ENCODE measurements at places on chromosomes 7 and 10.

GRCh38 chr10:49080071-49080470, 35.3 kb downstream of the VSTM4 start:
- H3K36me3 ChIP-seq, result no peaks in the 10 kb centered on the region
- no peak for DNase-seq
- no peaks in the 10 kb centered on the region for H3K27me3 ChIP-seq
- peak overlapping the region; percentile 59 for H3K27ac ChIP-seq
- H3K4me1 ChIP-seq, result peaks cover 6% of the 10 kb centered on the region

DNA sequence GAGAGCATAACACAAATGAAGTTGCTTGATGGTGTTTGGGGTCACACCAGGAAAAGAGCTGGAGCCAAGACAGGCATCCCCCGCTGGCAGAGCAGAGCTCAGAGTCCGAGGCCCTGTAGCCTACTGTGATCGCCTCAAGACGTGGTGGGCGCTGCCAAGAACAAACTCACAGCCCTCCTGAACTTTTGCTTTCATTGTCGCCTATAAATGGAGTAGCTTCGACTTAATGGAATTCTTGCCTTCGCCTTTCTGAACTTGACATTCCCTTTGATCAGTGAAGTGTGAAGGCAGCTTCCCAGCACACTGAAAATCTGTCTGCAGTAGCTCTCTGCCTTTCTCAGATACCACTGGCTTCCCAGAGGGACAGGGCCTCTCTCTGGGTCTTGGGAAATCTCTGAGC, 21.3 kb downstream of the CPXM2 start:
- H3K36me3 ChIP-seq, result no peaks in the 10 kb centered on the region
- H3K27me3 ChIP-seq, result no peaks in the 10 kb centered on the region

DNA sequence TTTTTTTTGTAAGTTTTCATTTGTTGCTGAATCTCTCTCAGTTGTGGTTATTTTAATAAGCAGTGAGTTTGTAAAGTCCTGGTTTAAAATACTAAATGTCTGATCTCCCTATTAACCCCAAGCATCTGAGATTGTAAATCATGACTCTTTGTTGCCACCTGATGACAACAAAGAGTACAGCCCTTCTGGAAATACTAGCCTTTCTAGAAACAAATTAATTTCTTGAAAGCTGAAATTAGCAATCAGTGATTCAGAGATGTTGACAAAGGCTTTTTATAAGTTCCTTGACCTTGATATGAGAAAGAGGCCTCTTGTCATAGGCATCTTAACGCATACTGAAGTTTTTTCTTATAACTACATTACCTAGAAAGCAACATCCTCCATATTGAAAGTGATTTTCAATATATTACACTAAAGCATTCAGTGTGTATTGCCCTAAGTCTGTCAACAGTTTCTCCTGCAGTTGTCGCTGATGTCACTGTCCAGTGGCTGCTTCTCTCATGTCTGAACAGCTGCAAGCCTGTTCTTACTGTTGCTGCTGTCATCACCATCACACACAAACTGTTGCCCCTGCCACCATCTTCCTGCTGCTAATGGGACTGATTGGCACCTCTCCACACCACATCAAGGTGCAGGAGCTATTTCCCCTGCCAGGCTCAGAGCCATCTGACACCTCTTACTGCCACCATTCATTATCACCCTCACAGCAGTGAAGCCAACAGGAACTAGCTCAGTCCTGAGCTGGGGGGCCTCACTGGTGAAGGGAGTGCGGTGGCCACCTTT, 95.1 kb upstream of the LRGUK start:
- no peaks in the 10 kb centered on the region for H3K27me3 ChIP-seq
- H3K4me1 ChIP-seq, result no peaks in the 10 kb centered on the region
- no peak overlapping the region for H3K27ac ChIP-seq
- no peak overlapping the region for H3K4me3 ChIP-seq
- H3K36me3 ChIP-seq, result no peaks in the 10 kb centered on the region
- no peak for DNase-seq

- H3K36me3 ChIP-seq, result no peaks in the 10 kb centered on the region
- H3K27me3 ChIP-seq, result no peaks in the 10 kb centered on the region
- H3K27ac ChIP-seq, result no peak overlapping the region
These were observed 90.0 kb upstream of the SEMA3C start for GRCh38 chr7:81008901-81009300.

DNA sequence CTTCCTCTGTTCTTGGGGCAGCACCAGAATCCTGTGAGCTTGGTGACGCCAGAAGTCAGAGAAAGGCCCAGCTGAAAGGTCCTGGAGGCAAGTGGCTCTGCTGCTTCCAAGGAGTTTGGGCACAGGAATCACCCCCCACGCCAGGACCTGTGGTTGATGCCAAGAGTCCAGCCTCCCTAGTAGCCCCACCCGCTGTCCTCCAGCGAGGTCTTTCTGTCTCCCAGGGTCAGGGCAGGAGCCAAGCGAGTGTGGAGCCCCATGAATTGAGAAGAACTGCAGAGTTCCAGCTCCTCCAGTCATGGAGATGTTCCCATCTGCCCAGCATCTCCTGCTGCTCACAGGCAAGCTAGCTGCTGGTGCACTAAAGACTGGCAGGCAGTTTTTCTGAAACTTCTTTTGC, 631.7 kb upstream of the MGMT start:
- H3K27ac ChIP-seq, result no peak overlapping the region
- no peak overlapping the region for H3K4me3 ChIP-seq
- DNase-seq, result no peak
- no peaks in the 10 kb centered on the region for H3K27me3 ChIP-seq

DNA sequence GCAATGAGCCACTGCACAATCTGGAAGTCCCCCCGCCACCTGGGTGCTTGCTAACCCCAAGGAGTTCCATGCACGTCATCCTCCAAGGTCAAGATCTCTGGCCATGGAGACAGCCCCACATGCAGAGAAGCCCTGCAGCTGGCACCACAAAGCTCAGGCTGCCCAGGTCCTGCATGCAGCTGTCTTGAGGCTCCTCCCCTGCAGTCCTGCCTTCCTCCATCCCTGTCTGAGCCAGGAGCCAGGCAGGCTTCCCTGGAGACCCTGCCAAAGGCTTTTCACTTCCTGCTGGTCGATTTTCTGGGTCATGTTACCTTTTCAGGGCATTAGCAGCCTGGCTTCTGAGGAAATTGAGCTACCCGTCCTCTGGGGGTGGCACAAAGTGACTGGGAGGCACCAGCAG, 12.5 kb upstream of the TMEM72 start:
- H3K4me3 ChIP-seq, result no peak overlapping the region
- no peaks in the 10 kb centered on the region for H3K27me3 ChIP-seq
- H3K27ac ChIP-seq, result no peak overlapping the region
- DNase-seq, result no peak
- no peaks in the 10 kb centered on the region for H3K36me3 ChIP-seq
- H3K4me1 ChIP-seq, result no peaks in the 10 kb centered on the region

GRCh38 chr10:104492329-104492940, 138.8 kb downstream of the CFAP58 start:
- no peak overlapping the region for H3K4me3 ChIP-seq
- H3K36me3 ChIP-seq, result no peaks in the 10 kb centered on the region
- no peak overlapping the region for H3K27ac ChIP-seq
- no peaks in the 10 kb centered on the region for H3K4me1 ChIP-seq
- no peaks in the 10 kb centered on the region for H3K27me3 ChIP-seq

DNA sequence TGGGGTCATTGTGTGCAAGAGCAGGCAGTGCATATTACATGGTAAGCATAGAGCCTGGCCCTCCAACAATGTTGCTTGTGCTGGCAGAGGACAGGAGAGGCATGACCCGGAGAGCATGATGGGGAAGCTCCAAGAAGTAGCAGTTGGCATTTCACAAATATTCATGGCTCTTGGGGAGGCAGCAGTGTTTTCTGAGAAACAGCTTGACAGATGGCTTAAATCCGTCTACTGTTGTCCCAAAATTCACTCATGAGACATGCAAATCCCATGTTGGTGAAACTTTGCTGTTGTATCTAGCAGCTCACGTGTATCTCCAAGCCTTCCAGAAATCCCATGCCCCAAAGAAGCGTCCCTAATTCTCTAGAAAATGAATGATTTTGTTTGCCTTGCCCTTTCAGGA, 487.0 kb downstream of the SORCS3 start:
- no peaks in the 10 kb centered on the region for H3K27me3 ChIP-seq
- no peak for DNase-seq
- H3K36me3 ChIP-seq, result no peaks in the 10 kb centered on the region

DNA sequence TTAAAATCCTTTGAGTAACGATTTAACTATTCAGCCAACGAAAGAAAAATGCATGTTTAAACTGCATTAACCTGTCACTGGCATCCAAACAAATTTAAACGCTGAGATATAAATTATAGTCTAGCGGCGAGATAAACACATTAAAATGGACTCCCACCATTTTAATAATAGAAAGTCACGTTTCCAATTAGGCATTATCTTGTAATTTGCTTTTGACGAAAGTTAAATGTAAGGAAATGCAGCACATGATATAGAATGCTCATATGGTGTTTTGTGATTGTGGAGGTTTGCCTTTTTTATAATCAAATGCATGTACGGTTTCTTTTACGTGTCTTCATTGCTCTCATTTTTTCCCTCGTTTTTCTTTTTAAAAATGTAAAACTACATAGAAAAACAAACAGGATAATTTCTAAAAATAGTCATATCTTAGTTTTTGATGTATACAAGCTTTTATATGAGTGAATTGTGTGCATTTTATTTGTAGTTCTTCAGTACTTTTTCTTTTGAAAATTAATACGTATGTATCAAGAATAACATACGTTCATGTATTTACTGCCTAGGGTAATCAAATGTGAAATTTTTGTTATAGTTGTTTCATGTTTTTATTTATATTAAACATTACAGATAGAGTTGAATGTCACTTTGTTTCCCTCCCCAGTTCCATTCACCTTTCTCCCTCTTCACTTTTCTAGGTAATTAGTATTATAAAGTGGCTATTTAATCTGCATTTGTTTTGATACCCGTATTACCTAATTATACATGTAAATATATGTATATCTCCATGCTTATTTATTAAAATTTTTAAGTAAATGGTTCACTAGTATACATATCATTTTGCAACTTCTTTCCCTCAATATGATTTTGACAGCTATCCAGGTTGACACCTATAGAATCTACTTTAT, 1.1 kb upstream of the KLF14 start:
- DNase-seq, result no peak
- peak overlapping the region; percentile 45 for H3K4me3 ChIP-seq
- no peak overlapping the region for H3K27ac ChIP-seq
- H3K36me3 ChIP-seq, result no peaks in the 10 kb centered on the region
- peaks cover 32% of the 10 kb centered on the region for H3K27me3 ChIP-seq

- H3K4me3 ChIP-seq, result no peak overlapping the region
- no peaks in the 10 kb centered on the region for H3K27me3 ChIP-seq
- no peaks in the 10 kb centered on the region for H3K36me3 ChIP-seq
- no peak overlapping the region for H3K27ac ChIP-seq
These were observed 8.8 kb downstream of the DRGX start for GRCh38 chr10:49387071-49387470.

DNA sequence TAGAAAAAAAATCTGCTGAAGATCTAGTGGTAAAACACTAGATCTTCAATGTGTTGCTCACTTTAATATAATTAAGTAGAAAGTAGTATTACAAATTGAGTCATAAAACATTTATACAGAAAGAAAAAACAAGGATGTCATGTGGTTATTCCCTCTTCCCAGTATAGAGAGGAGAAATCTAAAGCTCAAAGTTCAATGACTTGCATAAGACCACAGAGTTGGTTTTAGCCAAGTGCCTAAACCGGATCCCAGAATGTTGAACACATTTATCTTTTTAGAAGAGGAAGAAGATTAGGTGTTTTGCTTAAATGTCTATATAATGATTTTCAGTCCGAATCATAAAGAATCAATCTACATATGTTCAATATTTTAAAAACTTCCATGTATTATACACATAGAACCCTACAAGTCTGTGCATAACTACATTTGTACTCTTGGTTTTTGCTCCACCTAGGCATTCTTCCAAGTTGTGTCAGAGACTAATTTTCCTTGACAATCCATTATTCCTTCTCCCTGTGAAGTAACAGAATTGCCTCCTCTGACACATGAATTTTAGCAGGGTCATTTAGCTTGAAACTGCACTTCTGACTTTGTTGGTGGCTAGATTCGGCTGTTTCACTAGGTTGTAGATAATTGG, 389.2 kb downstream of the MAGI2 start:
- no peaks in the 10 kb centered on the region for H3K27me3 ChIP-seq
- no peak overlapping the region for H3K4me3 ChIP-seq
- no peaks in the 10 kb centered on the region for H3K36me3 ChIP-seq
- no peak overlapping the region for H3K27ac ChIP-seq
- H3K4me1 ChIP-seq, result no peaks in the 10 kb centered on the region

DNA sequence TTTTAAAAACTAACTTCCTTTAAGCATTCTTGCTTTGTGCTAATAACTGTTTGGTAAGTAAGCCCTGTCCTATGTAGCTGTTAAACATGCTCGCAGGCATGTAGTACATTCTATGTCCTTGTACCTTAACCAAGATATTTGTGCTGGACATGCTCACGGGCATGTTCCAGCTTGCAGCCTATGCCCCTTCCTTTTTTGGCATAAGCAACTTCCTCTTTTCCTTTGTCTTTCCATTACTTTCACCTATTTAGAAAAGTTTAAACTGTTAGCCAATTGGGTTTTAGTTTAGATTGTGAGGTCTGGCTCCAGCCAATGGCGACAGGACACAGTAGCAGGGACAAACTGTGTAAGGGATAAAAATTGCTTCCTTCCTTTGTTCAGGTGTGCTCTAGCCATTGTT, 14.4 kb upstream of the APBB1IP start:
- no peak overlapping the region for H3K27ac ChIP-seq
- no peaks in the 10 kb centered on the region for H3K27me3 ChIP-seq
- H3K4me3 ChIP-seq, result no peak overlapping the region
- H3K36me3 ChIP-seq, result no peaks in the 10 kb centered on the region

Measured in esophagus squamous epithelium (tissue), 5 donors.